ENCODE measurements at places on chromosomes 2 and 18.

GRCh38 chr2:238939074-238939473 is 91.2 kb downstream of the TWIST2 start:
- no peak for DNase-seq

DNA sequence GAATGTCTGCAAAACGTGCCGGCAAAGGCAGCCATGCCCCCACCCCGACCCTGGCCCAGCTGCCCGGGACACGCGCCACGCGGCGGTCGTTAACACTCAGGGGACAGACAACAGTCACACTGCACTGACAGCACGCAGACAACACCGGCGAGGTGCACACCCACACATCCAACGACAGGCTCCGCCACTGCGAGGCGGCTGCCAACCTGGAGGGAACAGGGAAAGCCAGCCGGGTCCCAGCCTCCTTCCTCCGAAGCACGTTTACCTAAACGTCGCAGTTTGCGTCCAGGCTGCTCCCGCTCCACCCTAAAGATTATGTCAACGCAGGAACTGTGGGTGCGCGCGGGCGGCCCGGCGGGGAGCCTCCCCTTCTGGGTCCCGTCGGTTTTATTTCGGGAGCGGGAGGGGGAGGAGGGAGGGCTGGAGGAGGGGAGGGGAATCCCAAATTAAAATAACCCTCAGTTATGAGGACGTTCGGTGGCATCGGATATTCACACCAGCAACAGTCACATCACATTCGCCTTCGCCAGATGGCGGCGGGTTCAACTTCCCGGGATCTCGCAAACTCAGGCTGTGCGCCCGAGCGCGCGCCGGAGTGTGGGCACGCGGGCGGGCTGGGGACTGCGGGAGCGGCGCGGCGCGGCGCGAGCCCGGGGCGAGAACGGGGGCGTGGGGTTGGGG is 644 bp downstream of the PTGR3 start:
- peak; percentile 25 for DNase-seq

DNA sequence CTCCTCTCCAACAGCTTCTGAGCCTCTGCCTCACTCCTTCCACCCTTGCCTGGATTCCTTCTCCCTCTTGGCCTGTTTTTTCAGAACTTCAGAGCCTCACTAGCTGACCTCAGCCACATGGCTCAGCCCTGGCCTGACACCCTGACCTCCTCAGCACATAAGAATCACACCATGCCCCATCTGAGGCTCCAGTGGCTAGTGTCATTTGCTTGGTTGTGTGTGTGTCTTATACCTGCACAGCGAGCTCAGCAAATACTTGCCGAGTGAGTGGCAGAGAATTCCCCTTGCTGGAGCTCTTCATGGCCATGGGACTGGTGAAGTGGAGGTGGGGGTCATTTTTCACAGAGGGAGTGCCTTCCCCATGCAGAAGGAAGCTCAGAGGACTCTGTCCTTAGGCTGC is 70.2 kb downstream of the CELF4 start:
- DNase-seq = no peak

DNA sequence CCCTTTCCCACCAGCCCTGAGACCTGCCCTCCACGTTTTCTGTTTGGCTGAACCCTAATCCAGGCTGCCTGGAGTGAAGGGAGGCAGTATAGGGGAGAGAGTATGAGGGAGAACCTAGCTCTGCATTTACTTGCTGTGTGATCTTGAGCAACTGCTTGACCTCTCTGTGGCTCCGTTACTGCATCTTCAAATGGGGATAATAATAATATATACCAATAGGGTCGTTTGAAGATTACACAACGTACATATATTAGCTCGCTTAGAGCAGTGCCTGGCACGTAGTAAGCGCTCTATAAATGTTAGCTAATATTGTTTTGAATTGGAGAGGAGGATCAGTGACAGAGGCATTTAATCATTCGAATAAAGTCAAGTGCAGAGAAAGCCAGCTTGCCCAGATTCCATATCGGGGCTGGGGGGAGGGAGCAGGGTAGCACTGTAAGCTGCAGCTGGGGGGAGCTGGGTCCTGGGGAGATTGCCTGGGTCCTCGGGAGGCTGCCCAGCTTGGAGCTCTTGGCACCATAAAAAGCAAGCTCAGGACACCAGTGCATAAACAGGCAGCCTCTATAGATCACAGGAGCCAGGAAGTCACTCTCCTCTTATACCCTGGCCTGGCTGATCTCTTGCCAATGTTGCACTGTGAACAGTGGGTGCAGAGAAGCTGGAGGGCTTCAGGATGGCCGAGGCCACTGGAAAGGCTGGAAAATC is 19.1 kb downstream of the KCNK3 start:
- DNase-seq = no peak

- no peak for DNase-seq
Observed at GRCh38 chr2:54722641-54723040, 821 bp upstream of the EML6 start.

DNA sequence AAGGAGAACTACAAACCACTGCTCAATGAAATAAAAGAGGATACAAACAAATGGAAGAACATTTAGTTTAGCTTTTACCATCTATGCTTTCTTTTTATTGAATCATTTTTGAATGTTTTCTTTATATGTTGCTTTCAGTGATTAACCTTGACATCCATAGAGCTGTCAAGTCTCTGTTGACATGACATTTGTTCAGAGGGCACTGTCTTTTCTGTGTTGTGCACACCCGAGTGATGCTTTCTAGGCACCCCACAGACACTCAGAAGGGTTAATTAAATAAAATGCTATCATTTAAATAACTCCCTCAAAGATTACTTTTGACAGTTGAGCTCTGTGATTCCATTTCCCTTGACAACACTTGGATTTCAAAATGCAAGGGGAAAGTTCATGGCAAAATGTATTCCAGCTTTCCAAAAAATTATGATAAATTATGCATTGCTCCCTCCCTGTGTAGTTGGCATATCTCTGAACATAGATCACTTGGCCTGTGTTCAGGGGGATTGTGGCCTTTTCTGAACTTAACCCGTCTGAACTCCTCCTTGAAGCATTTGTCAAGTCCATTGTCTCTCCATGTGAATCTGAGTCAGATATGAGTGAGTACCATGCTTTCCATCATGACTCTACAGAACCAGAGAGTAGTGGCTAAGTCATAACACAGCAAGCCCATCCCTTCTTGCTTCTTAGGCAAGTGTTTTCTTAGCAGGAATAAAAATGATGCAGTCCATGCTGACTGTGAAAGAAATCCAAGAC is 372.6 kb downstream of the RPRM start:
- no peak for DNase-seq

GRCh38 chr2:102301867-102302362 is 9.4 kb upstream of the IL1RL1 start:
- DNase-seq = peak; percentile 21

GRCh38 chr2:7348761-7349160 is 431.5 kb downstream of the RNF144A start:
- DNase-seq = no peak

DNA sequence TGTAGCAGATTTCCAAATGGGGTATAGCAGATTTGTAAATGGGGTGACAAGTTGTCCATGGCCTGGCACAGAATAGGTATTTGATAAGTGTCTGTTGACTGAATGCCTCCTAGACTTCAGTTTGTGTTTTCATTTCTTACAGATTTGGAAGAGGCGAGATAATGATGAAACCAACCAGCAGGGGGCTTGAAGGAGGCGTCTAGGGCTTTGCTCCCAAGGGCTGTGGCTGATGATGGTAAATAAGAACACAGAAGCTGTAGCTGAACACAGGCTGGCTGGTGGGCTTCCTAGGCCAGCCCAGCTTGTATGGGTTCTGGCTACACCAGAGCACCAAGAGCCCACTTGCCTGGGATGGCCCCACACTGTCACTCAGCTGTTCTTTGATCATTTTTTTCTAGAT is 19.4 kb downstream of the SFTPB start:
- DNase-seq = no peak
